IMR-90 (cell line): ENCODE measurements at places on chromosomes 11 and 22. TPM values are rescaled to one million over a fixed set of nuclear protein-coding genes. Genes with fewer than 3 reads are reported as not detected.

Gene F2
- not detected in 2 replicates for total RNA-seq

DNA sequence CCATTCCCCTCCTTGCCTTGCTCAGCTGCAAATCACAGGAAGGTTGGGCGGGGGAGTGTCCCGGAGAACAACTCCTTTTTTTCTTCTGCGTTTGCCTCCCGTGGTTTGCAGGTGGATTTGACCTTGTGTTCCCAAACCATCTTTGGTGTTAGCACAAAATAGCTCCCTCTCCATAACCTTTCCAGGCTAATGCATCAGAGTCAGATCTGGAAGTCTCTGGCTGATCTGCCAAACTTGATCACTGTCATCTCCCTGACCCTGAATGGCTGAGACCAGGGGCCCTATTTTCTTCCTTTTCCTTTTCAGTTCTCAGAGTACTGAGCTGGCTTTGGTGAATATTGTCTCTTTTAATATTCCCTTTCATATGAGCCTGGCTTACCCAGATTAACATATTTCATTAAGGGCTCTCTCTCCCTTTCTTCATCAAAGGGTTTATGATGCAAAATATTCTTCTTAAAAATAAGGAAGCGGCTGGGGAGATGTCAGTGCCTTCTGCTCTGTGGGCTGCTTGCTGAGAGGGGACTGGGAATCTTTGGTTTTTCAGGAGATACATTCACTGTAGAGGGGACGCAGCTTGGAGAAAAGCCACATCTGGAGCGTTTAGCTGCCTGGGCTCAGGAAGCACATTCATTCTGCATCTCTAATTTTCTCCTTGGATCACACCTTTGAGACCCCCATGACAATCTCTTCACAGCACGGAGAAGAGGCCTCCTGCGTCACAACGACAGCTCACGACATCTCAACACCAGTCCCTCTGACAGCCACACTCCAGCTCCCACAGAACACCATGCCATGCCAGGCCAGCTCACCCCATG lies 148.3 kb downstream of the CEP164 start:
- DNase-seq = no peak

- no peak for DNase-seq
These were observed 14.5 kb downstream of the USP35 start for GRCh38 chr11:78203184-78203583.

DNA sequence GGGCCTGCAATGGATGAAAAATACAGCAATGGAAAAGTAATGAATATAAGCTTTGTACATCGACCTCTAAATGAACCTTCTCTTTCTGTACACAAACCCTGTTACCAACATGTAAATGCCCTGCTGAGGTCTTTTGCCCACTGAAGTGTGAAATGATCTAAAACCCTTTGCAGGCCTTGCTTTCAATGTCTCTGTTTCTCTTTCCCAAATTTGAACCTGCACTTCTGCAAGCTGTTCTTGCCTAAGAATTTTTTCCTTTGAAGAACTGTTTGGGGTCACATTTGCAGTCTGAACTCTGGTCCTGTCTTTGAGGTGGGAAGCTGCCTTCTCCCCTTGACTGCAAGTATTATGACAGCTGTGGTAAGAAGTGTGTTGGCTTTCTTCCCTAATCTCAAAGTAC lies 1237.1 kb downstream of the FAM181B start:
- no peak for DNase-seq

DNA sequence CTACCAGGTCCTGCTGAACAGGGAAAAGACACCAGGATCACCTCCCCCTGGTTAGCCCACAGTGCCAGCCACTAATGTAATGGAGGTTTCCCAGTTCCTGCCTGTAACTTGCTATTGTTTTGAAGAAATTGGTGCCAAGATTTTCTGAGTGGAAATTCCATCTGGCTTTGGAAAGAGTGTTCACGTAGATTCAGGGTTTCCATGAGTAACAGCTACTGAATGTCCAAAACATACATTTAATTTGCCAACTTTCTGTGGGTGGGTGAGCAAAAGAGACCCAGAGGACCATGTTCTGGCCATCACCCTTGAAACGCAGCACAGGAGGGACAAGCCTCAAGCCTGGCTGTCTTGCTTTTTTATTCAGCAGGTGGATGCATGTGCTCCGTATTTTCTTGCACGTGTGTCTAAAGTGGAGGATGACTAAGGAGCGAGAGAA lies 8.8 kb upstream of the DKK3 start:
- peak; percentile 85 for DNase-seq
